ENCODE measurements at places on chromosomes 11 and 22. TPM values are rescaled to one million over a fixed set of nuclear protein-coding genes. Genes with fewer than 3 reads are reported as not detected.

The CYP2D6 gene
- 1.2 TPM for total RNA-seq

The CDK2AP2 gene
- total RNA-seq: 17.3 TPM

The CASP1 gene
- 38.3 TPM for total RNA-seq

The CNGA4 gene
- total RNA-seq: not detected

The OR52N4 gene
- 1.9 TPM for total RNA-seq

The ACTN3 gene
- total RNA-seq: not detected

The CPT1A gene
- 7.0 TPM for total RNA-seq

The CADM1 gene
- total RNA-seq: 68.1 TPM

The RAPSN gene
- total RNA-seq: 0.96 TPM

The CFAP68 gene
- total RNA-seq: 35.2 TPM

The ASCC2 gene
- total RNA-seq: 15.9 TPM

The PRR33 gene
- total RNA-seq: not detected

The FAM83F gene
- total RNA-seq: 1.4 TPM

The MUC15 gene
- 21.2 TPM for total RNA-seq

The CLDN5 gene
- total RNA-seq: 8.7 TPM

All from umbilical cord (tissue), 2 donors.